ENCODE measurements at places on chromosomes 7 and 10.

DNA sequence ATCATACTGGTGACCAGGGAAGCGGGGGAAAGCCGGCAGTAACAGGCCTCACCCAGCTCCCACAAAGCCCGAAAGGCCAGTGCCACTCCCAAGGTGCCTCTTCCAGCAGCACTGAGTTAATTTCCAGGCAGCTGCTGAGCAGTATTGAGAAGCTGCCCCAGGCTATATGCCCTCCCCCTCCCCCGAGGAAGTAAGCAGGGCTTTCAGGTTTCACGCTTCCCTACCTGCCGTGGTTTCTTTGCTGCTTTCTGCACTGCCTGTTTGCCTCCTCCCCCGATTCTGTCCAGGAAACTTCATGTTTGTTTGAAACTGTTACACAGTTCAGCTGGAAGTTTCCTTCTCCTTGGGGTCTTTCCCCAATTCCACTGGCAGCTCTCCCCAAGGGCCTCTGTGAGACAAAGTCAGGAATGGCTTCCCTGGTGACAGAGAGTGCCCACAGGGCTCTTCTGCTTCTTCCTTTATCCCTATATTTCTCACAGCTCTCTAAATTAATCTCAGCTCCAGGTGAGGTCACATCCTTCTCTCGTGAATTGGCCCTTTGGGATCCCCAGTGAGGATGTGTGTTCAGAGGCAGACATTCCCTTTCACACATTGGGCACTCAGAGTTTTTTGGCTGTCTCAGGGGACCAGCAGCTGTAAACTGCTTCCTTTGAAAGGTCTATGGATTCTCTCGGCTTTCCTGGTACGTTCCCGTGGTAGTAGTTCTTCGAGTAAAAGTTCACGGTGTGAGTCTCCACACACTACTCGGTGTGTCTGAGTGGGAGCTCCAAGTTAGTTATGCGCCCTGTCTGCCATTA lies 19.4 kb downstream of the C1GALT1 start:
- DNase-seq = no peak

DNA sequence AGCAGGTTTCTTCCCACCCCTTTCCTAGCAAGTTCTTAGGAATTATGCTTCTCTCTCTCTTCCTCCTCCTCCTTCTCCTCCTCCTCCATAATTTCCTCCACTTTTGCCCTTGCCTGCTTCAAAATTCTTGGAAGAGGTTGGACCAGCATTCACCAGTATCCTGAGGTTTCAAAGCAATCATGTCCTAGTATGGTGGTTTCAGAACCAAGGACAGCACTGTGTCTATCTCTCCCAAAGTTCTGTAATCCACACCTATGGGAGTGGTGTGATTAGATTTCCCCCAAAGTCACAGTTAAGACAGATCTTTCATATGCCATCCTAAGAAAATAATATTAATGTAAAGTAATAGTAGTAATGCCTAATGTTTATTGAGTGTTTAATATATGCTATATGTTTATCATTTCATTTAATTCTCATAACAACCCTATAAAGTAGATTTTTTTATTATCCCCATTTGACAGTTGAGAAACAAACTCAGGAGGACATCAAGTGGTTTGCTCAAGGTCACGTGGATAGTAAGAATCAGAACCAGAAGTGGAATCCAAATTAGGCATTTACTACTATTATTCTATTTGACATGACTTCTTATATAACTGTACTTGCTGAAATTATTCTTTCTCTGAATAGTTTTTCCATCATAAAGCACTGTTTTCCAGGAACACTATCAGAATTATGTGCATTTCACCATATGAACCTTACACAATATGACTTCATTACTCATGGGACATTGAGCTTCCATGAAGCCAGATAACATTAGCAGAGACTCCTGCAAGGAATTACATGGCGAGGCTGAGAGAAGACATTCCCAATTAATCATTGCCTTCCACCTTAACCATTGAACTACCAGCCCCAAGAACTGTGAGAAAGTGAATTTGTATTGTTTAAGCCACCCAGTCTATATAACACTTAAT lies 91.4 kb downstream of the IPMK start:
- DNase-seq = no peak

GRCh38 chr7:84677117-84677732 lies 482.6 kb upstream of the SEMA3A start:
- no peak for DNase-seq

DNA sequence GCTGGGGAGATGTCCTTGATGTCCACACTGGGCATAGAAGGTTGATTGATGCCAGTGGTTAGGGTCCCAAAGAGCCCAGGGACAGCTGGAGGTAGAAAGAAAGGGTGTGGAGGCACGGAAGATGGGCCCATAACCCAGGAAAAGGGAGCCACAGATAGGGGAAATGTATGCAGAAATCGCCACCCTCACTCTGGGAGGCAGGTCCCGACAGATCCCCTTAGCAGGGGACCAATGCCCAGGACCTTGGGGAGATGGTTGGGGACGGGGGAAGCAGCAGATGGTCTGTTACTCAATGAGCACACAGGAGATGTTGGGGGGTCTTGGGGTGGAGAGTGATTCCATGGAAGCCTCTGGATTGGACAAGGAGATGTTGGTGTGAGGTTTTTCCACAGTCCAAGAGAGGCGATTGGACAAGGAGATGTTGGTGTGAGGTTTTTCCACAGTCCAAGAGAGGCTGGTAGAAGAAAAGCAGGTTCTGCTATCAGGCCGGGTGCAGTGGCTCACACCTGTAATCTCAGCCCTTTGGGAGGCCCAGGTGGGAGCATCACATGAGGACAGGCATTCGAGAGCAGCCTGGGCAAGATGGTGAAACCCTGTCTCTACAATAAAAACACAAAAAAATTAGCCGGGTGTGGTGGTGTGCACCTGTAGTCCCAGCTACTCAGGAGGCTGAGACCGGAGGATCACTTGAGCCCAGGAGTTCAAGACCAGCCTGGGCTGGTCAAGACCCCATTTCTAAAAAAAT lies 7.0 kb upstream of the PPP1R35 start:
- no peak for DNase-seq

DNA sequence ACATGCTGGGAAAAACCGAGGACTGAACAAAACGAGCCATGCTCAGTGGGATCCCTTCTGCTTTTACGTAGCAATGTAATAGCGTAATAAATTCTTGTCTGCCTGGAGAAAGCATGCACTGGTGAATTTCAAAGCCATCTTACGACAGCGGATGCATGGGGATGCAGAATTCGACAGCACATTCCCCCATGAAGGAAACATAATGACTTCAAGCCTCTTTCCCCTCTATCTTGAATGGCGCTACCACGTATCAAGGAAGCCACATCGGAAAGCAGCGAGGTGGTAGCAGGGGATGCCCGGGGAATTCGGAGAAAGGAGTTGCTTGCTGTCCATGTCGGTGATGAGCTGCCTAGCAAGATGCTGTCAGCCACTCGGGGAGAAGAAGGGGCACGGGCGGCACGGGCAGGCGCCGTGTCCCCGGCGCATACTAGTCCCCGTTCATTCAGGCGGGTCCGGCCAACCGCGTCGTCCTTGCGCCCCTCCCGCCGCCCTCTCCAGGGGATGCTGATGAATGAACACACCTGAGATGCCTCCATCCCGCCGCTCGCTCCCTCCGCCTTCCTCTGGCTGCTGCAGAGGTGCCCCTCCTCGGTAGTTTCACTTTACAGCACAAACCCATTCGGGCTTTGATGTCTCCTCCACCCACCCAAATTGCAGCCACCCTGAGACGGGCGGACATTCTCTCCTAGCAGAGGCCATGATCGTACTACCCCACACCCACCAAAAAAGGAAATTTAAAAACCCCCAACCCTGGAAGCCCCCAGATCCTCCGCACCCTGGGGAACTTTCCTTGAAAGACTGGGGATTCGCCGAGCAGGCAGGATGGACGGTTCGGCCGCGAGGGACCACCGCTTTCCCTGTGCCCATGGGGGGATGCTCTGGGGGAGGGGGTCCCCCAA lies 644 bp downstream of the SORBS1 start:
- DNase-seq = peak; percentile 56

DNA sequence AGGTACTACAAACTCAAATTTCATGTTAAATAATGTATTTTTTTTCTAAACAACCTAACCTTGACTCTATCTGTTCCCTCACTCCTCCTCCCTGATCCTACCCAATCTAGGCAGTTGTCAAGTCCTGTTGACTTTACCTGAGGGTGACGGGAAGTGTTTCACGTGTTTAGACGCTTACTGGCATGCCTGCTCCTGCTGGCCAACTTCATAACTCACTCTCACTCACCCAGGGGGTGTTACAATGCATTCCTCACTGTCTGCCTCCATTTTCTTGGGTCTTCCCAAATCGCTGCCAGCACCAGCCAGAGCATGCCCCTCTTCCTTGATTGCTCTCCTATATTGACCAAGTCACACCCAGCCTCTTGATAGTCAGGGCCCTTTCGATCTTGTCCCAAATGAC lies 28.3 kb downstream of the CRCP start:
- peak; percentile 71 for DNase-seq

DNA sequence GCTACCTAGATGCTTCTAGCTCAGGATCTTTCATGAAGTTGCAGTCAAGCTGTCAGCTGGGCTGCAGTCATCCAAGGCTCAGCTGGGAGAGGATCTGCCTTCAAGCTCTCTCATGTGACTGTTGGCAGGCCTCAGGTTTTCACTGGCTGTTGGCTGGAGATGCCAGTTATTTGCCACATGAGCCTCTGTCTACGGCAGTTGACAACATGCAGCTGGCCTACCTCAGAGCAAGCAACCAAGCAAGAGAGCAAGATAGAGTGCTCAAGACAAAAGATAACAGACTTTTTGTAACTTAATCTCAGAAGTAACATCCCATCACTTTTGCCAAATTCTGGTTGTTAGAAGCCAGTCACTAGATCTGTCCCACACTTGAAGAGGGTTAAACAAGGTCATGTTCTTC lies 125.8 kb downstream of the TPST1 start:
- DNase-seq = no peak

DNA sequence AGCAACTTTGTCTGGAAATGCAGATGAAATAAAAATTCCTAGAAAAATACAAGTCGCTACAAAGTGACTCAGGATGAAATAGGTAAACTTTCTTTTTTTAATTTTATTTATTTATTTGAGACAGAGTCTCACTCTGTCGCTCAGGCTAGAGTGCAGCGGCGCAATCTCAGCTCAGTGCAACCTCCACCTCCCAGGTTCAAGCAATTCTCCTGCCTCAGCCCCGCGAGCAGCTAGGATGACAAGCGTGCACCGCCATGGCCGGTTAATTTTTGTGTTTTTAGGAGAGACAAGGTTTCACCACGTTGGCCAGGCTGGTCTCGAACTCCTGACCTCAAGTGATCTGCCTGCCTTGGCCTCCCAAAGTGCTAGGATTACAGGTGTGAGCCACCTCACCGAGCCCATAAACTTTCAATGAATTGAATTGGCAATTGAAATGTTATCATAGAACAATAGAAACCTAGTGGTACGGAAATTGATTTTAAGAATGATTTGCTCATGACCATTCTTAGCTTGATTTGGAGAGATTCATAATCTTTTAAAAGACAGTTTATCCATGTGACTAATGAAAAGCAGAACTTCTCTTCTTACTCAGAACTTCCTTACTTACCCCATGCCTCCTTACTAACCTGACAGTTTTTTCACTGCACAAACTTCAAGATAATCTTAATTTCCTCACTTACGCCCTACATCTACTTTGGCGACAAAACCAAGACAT lies 161.7 kb downstream of the FAM107B start:
- DNase-seq = no peak

GRCh38 chr10:359093-359492 lies 223.8 kb downstream of the ZMYND11 start:
- DNase-seq = no peak

DNA sequence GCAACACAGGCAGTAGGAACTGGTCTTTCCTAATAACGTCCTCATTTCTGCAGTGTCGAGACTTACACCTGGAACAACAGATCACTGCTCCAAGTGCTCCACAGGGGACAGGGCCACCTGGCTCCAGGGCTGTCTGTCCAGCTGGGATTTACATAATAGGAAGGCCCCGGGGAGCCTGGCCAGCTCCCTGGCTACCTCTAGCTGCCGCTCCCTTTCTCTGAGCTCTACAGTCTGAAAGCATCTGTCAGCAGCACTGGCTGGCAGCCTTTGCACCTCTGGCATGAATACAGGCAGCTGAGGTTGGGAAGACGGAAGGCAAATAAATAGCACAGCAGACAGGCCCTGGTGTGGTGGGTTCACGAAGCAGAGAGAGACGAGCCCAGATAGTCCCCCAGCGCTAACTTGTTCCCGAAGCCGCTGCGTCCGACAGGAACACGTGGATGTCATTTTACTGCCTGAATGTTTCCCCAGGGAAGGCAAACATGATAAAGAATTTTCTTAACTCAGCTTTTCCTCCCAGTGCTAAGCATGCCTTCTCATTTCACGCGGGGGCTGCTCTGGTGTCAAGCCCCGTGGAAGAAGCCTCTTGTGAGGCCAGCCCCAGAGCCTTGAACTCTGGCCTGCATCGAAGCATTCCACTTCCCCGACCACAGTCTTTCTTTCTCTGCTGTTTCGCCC lies 105.4 kb downstream of the ITIH5 start:
- peak; percentile 85 for DNase-seq

- DNase-seq = no peak
These were observed 573.0 kb upstream of the IGFBP3 start for GRCh38 chr7:46494028-46494427.

- no peak for DNase-seq
These were observed 517.2 kb downstream of the LRMDA start for GRCh38 chr10:75948583-75948982.

GRCh38 chr10:132571650-132572544 lies 34.3 kb downstream of the INPP5A start:
- peak; percentile 70 for DNase-seq

DNA sequence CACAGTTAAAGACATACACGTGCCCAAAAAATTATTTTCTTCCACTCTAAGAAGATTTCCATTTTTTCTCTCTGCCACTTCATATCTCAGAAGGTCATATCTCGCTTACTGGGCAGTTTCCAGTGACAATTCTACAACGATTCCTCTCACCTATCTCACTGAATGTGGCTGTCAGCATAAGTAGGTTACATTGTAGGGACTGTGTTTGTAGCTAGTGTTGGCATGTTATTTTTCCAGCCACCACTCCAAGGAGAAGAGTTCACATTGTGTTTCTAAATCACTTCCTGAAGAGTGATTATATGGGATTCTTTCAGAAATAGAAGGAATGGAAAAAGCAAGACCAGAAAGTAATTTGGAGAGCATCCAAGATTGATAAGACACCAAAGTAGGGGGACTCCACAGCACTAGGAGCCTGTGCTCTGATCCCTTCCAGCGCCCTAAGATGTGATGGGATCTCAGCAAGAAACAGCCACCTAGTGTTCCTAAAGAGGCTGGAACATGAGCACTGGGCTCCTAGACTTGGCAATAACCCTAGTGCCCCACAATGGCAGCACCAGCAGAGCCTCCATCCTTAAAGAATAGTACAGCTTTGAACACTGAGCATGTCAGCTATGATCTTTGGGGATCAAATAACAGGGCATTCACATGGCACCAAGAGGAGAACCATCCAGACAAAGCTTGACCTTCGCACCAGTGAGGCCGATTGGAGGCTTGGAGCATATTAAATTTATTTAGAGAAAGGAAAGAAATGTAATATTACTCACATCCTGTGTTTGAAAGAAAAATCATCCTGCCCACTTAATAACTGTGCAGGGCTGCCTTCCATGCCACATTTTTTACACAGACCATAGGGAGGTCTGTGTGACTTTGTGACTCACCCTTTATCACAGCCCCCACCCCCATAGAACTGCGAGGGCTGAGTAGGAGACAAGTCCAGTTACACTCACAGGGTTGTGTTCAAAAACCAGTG lies 51.8 kb downstream of the CAV1 start:
- no peak for DNase-seq

- DNase-seq = no peak
These were observed 166.0 kb upstream of the ZMIZ1 start for GRCh38 chr10:78902815-78903214.

GRCh38 chr7:80232979-80233724 lies 98.5 kb downstream of the GNAI1 start:
- no peak for DNase-seq

Measured in pancreas (tissue), 10 donors.